A172 (cell line): ENCODE measurements at places on chromosomes 2 and 18. TPM values are rescaled to one million over a fixed set of nuclear protein-coding genes. Genes with fewer than 3 reads are reported as not detected.

GRCh38 chr2:68807821-68808266 lies 63.4 kb downstream of the BMP10 start:
- peak; percentile 22 for DNase-seq

The HOXD13 gene
- 4.2 and 5.2 TPM in 2 replicates for total RNA-seq

- no peak for DNase-seq
Measured at GRCh38 chr18:13584825-13585224, 141.5 kb downstream of the FAM210A start.

DNA sequence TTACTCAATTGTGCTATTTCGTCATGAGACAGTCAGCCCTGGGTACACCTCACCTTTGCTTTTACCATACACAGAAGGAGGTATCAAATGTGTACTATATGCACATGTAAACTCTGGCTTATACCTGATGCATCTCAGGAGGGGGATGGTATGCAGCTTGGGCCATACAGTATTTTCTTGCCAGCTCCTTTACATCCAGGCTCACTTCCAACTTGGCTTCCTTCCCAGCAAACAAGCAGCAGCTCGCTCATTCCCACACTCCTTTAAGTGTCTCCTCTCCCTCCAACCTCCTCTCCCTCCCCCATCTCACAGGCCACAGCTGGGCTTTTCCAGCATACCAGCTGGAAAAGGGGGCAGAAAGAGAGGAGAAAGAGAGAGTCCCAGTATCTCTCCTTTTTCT lies 9.6 kb downstream of the MARCHF4 start:
- DNase-seq, result peak; percentile 54

DNA sequence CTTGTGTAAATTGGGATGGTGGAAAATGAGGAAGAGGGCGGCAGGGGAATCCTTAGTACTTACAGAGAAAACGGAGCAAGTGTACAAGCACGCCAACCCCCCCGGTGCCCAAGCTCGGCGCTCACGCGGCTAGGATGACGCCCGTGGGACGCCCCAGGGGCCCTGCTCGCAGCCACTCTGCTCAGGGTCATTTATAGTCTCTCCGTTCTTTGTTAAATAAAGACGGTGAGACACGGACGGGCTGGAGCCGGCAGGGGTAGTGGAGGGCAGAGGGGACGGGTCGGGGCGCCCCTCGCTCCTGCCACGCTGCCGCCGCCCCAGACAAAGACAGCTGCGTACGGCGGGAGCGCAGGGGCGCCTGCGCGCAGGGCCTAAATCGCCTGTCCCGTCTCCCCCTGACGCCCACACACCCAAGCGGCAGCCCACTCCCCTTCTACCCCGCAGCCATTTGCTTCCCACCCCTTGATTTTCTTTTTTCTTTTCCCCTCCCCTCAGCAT lies 37.8 kb downstream of the PCBP1 start:
- no peak for DNase-seq

- DNase-seq, result no peak
Measured at GRCh38 chr2:108787216-108787541, 608 bp downstream of the CCDC138 start.

DNA sequence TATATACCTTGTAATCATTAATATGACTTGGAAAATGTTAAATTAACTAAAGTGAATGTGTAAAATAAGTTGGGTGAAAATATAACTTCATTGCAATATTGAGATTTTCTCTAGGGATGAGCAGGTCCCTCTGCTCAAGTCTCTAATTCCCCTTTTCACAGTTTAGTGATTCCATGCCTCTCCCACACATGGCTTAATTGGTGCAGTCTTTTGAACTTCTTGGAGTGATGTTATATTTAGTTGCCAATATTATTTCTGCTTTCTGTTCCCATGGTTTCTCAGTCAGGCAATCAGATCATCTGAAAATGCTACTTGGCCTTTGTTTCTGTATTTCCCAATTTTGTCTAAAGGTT lies 233.7 kb upstream of the SPOPL start:
- DNase-seq, result peak; percentile 46

The PSMA8 gene
- not detected in 2 replicates for total RNA-seq

DNA sequence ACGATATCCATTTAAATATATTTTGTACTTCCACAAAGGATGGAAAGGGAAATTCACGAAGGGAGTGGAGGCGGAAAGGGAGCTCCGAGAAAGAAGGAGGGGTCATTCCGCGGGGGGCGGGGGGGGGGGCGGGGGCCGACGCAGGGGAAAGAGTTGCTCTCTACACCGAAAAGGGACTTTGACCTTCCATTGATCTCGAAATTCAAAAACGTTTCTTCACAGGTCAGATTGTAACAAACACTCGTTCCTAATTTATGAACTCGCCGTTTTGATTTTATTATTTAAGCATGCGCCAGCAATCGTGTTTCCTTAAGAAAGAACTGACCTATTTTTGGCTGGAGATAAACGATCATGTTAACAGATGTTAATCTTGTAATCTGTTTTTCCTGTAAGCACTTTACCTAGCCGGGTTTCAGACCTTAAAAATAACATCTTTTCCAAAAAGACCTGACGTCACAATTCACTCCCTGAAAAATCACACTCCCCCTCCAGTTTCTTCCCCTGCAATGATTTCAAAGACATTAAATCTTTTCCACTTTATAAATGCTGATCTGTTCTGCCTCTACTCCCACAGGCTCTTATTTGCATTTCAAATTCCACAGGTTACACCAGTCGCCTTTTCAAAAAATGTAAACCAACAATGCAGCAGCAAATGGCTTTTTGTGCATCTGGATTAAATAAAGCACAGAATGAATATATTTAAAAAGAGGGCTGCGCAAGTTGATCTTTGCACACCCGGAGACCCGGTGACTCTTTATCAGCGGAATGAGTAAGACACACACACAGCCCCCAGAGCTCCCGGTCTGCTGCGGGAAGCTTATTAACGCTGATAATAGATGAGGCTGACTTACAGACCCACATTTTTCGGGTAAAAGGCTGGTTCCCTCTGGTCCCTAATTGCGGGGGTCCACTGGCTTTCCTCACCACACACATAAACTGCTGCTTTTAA lies 1.6 kb downstream of the ZNF516 start:
- DNase-seq, result no peak

The FBXO48 gene
- total RNA-seq, result 0.43 and 0.67 TPM in 2 replicates

- no peak for DNase-seq
Measured at GRCh38 chr2:222436040-222436413, 11.7 kb downstream of the SGPP2 start.

DNA sequence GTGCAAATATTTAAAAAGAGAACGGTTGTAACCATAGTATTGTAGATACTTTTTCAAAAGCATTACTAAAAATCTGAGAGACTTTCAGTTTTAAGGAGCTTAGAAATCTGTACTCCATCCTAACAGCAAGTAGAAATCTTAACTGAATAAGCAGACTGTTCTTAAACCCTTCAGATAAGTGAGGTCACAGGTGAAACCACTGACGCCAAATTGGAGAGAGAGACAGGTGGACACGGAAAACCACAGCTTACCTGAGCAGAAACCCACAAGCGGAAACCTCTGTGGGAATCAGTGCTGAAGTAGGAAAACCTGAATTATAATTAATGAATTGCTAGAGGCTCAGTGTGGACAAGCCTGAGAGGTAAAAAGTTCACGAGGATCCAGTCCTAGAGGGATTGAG lies 959.4 kb upstream of the CELF4 start:
- DNase-seq, result no peak

- peak; percentile 89 for DNase-seq
Measured at GRCh38 chr2:9378433-9379390, 44.6 kb downstream of the ITGB1BP1 start.

- DNase-seq, result no peak
Measured at GRCh38 chr18:48953104-48953706, 2.4 kb upstream of the SMAD7 start.

The LONRF2 gene
- total RNA-seq, result 5.0 and 6.0 TPM in 2 replicates

GRCh38 chr2:29963972-29964570 lies 42.7 kb upstream of the ALK start:
- no peak for DNase-seq

DNA sequence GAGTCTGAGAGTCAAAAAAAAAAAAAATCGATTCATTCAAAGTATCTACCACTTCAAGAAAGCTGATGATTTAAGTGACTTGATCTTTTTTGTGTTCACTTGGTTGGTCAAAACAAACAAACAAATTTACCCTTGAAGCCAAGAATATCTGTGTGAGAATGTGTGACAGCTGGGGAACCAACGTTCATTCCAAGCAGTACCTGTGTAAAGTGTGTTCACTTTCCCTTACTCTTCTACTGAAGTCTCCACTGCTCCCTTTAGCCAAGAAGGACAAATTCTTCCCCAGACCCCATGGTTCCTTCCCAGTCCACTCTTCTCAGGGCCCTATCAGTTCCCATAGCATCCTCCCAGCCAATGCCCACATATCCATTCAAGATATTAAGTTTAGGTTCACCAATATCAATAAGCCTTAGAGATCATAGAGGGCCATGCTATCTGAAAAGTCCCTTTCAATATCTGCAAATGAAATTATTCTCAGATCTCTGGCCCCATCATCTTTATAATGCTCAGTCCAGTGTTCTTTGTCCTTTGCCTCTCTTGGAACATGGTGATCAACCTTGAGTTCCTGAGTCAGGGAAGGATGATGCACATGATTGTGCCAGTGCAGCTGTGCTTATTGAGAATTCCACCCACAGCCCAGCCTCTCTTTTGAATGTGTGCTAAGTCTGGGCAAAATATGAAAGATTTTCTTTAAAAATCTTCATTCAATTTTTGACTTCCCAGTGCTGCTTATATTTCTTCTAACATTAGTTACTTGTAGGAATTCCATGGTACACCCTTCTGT lies 82.8 kb upstream of the DTNA start:
- no peak for DNase-seq
